ENCODE measurements at places on chromosomes 2 and 18.

GRCh38 chr2:212949786-212950185, 201.6 kb downstream of the IKZF2 start:
- DNase-seq: no peak

DNA sequence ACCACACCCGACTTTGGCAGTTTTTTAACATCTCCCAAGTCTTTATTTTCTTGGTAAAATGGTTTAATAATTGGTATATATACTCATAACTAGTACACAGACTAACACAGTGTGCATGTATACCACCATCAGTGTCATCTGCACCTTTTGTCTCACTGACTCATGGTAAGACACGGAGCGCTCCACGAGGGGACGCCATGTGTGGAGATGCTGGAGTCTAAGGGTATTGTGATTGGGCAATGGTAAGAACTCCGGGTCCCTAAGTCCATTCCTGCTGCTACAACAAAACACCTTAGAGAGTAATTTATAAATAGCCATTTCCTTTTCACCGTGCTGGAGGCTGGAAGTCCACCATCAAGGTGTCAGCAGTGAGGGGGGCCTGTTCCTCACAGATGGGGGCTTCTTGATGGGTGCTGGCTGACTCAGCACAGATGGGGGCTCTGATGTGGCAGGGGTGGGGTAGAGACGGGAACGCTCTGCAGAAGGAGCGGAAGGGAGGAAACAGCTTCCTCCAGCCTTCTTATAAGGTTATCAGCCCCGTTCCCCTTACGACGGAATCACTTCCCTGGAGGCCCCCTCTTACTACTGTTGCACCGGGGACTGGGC, 42.0 kb upstream of the EDAR start:
- peak; percentile 27 for DNase-seq

- no peak for DNase-seq
These were observed 10.2 kb downstream of the NEDD4L start for GRCh38 chr18:58054041-58054781.

DNA sequence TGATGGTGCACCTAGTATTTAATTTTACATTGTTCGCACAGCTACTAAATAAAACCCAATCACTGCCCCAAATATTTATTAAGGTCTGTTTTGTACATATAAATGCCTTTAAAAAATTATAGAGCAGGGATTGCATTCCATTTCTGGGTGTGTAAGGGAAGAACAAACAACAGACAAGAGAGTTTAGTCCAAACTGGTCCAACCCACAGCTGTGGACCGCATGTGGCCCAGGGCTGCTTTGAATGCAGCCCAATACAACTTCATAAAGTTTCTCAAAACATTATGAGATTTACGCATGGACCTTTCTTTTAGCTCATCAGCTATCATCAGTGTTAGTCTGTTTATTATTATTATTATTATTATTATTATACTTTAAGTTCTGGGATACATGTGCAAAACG, 114.8 kb upstream of the LRATD1 start:
- no peak for DNase-seq

DNA sequence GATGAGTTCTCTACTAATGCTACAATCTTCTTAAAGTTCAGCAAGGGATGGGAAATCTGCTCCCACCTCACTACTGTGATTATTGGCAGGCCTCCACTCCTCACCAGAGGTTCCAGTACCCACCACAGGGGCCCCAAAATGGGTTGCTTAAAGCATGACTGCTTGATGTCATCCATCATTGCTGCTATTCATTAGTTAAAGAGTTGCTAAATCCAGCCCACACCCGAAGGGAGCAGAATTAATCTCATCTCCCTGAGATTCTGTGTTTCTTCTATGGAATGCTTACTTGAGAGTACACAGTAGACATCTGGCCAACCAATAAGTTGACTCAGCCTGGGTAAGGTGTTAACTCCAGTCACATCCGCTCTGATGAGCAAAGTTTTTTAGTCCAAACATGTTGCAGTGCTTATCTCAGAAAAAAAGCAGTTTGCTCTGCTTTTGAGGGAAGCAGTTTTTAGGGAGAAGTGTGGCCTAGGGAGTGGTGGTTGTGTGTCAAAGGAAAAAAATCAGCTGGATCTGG, 690.2 kb upstream of the POU3F3 start:
- no peak for DNase-seq

DNA sequence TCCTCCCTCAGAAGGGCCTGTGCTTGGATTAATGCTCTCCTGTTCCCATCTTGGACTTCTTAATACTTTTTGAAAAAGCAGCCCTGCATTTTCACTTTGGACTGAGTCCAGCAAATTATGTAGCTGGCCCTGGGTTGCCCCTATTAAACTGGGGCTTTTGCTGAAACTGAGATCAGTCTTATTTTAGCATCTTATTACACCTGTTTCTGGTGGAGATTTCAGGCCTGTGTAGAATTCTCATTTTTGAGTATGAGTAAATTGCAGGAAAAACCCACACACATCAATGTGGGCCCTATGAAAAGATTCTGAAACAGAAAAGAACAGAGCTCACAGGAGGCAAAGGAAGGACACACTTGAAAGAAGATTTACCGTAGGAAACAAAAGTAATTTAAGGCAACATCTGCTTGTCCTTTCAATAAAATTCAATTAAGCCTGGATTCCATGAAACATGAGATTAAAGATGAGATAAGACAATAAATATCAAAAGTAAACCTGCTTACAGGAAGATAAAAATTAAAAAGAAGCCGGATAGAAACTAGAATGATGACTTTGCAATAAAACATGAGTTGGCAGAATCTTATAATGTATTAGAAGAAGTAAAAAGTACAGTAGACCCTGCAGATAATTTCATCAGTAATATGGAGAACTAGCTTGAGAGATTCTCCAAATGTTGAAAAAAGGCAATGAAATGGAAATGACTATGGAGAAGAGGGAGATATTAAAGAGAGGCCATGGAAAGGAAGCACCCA, 90.7 kb upstream of the GCFC2 start:
- no peak for DNase-seq

DNA sequence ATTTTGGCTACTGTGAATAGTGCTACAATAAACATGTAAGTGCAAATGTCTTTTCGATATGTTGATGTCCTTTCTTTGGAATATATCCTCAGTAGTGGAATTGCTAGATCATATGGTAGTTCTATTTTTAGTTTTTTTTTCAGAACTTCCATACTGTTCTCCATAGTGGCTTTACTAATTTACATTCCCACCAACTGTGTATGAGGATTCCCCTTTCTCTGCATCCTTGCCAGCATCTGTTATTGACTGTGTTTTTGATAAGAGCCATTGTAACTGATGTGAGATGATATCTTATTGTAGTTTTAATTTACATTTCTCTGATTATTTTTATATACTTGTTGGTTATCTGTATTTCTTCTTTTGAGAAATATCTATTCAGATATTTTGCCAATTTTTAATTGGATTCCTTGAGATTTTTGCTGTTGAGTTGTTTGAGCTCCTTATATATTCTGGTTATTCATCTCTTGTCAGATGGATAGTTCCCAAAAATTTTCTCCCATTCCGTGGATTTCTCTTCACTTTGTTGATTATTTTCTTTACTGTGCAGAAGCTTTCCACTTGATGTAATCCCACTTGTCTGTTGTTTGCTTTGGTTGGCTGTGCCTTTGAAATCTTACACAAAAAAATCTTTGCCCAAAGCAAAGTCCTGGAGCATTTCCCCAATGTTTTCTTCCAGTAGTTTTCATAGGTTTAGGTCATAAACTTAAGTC, 532.3 kb downstream of the PID1 start:
- DNase-seq: no peak

- no peak for DNase-seq
These were observed 132.3 kb upstream of the TNP1 start for GRCh38 chr2:216992056-216992675.

DNA sequence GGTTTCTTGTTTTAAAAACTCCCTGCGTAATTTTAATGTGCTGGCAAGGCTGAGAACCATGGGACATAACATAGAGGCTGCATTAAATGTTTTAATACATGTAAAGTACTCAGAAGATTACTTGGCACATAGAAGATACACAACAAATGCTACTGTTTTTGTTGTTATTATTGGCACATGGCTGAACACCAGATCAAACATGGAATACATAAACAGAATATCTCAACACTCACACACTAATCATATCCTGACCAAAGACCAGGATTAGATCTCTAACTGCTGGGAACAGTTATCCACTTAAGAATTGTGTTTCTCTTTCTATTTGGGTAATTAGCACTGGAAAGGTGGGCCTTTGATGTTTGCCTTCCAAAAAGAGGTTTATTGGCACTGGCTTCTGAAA, 69.3 kb downstream of the KCNE4 start:
- no peak for DNase-seq

DNA sequence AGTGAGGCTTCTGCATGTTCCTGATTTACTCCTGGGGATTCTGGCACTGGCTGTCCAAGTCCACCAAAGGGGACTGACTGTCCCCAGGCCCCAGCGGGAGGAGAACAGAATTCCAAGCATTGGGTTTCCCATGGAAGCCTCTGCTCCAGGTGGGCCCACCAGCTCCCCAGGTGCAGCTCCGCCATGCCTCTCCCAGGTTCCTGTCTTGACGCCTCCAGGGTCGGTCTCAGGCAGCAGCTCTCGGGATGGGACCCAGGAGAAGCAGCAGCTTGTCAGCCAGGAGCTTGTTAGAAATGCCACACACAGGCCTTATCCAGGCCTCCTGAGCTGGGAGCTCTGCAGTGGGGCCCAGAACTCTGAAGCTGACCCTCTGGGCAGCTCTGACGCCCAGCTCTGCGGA, 47.9 kb downstream of the DCDC2C start:
- no peak for DNase-seq

Measured in CD4-positive, alpha-beta T cell treated with Interleukin-15 for 4 hours (primary cell).